ENCODE measurements at places on chromosomes 5 and 9. TPM values are rescaled to one million over a fixed set of nuclear protein-coding genes. Genes with fewer than 3 reads are reported as not detected.
A peak's percentile ranks its signal among the peaks of the same experiment; 100 is the strongest.

DNA sequence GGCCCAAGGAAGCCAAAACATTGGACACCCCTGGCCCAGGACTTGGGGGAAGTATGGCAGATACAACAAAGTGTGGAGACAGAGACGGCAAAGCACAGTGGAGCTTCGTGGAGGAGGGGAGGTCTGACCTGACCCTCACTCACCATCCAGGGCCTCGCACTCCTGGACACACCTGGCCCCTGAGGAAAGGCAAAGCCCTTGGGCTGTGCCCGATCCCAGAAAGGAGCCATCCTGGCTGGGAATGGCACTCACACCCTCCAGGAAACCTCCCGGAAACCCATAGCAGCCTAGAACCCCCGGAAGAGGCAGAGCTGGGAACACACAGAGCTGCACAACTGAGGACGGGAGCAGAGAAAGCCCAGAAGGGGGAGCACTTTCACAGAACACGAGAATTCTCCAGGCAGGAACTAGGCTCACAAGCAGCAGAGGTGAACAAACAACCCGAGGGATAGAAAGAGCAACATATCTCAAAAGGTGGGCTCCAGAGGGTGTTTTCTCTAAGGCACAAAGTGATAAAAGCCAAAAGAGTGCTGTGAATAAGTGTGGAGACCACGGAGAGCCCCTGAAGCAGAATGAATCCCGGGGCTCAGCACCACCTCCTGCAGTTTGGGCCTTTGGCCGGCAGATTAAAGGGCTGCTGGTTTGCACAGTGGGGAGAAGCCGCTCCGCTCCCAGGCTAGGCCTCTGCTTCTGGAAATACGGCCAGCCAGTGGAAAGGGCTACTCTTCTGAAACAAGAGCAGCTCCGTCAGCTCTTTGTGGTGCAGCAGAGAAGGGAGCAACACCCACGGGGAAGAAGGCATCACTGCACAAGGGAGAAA is 108.2 kb downstream of the UBE2R2 start:
- DNase-seq: peak; percentile 62

- no peak for DNase-seq
Observed at GRCh38 chr5:41112486-41113455, 41.6 kb upstream of the MROH2B start.

DNA sequence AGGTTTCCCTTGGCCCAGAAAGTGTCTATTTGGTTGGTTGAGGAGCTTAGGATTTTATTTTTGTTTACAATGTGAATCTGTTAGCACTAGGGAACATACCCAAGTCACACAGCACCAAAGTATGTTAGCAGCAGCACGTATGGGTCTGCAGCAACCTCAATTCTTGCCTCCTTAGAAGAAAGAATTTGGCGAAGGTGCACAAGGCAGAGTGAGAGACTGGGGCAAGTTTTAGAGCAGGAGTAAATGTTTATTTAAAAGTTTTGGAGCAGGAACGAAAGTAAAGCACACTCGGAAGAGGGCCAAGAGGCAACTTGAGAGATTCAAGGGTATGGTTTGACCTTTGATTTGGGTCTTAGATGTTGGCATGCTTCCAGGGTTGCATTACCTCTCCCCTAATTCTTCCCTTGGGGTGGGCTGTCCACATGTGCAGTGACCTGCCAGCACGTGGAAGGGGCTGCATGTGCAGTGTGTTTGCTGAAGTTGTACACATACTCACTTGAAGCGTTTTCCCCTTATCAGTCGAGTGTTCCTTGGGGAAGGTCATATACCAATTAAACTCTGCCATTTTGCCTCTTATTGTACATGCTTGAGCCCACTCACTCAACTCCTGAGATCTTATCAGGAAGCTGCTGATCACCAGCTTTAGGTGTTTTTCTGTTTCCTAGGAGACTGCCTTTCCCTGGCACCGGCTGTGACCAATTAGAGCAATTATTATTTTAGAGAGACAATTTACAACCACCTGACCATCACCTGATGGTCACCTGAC is 64.9 kb upstream of the SHC3 start:
- no peak for DNase-seq

DNA sequence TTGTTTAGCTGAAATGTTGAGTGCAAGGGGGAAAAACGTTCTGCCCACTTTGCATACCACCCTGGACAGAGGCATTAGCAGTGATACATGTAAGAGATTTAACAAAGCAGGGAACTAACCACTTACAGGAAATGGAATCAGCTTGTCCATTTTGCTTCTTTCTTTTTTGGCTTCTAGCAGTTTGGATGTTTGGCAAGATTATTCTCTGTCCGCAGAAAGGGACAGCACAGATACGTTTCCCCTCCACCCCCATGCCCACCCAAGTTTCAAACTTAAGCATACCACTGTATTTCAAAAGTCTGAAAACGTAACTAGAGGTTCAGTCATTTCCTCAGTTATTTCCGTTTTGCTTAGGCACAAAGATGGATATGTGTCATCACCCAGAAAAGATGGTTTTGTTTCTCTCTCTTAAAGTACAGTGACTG is 118.4 kb downstream of the GDNF start:
- DNase-seq: peak; percentile 39

GRCh38 chr5:135439231-135440205 is 7.6 kb downstream of the DCANP1 start:
- DNase-seq: no peak

- DNase-seq: peak; percentile 49
Observed at GRCh38 chr9:130265431-130266235, at the start of gene HMCN2. TSS of gene HMCN2 (plus strand) at chr9:130265760. CDS start at chr9:130265879, 119 bp downstream.

DNA sequence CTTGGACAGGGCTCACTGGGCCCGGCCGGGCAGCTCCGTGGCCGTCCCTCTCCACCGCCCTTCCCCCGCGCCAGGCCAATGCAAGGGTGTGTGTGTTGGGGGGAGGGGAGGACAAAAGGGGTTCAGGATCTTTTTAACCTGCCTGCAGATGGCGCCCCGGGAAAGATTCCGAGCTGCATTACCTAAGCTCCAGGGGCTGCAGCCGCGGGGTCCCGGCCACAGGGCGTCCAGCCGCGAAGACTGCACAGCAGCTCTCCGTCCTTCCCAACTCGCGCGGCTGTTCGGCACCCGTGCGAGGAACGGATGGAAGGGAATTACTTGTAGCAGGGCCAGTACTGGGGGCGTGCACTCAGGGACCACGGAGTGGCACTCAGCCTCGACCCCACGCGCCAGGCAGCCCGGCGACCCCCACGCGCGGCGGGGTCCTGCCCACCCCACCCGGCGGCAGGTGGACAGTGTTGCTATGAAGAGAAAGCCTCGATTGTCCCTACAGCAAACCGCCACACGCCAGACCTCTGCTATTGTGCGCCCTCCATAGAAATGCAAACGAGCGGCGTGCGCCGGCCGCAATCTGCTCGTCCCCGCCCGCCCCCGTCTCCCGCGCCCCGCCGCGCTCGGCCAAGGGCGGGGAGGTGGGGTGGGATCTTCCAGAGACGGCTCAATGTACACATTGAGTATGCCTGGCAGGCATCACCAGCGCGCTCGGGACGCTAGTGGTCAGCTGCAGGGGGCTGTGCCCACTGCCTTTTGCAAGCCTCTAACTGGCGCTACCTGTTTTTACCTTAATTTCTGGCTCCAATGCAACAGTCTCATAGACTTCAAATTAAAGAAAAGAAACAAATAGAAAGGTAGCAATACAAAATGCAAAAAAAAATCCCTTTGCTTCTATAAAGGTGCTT is 796 bp upstream of the GADD45G start:
- peak; percentile 82 for DNase-seq

DNA sequence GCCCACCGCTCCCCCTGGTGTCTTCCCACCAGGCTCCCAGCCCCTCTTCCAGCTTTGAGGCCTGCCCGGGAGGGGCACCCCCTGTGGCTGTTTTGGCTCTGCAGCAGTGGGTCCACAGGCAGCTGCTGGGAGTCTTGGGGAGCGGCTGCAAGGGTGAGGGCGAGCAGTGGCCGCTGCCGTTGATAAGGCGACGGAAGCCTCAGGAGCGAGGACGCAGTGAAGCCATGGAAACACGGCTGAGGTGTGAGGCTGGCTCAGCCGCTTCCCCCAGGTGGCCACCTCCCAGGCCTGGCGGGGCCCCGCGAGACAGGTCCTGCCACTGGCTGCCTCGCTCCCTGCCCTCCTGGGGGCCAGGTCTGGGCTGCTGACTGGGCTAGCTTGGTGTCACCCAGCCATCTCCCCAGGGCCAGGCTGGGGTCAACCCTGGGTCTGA is 41.5 kb downstream of the CXXC5 start:
- peak; percentile 69 for DNase-seq

- DNase-seq: no peak
Observed at GRCh38 chr5:151351671-151352070, 4.3 kb upstream of the SLC36A2 start.

DNA sequence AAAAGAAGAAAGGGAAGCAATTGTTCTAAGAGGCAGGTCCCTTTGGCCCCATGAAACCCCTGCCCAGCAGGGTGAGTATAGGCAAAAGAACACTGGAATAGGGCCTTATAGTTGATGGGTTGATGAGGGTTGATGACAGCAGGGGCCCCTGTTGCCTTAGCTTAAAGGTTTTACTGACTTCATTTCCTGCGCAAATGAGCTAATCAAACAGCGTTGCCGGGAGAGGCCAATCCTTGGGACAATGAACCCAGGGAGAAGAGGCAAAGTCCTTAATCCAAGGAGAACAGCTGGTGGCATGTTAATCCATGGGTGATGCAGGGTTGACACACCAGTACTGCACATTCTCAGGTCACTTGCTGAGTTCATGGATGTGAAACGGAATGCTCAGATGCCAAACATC is 22.0 kb upstream of the EPB41L4B start:
- DNase-seq: no peak

GRCh38 chr5:53100606-53101005 is 9.0 kb downstream of the MOCS2 start:
- no peak for DNase-seq

GRCh38 chr9:108859459-108860114 is 2.5 kb upstream of the ACTL7A start:
- DNase-seq: no peak

DNA sequence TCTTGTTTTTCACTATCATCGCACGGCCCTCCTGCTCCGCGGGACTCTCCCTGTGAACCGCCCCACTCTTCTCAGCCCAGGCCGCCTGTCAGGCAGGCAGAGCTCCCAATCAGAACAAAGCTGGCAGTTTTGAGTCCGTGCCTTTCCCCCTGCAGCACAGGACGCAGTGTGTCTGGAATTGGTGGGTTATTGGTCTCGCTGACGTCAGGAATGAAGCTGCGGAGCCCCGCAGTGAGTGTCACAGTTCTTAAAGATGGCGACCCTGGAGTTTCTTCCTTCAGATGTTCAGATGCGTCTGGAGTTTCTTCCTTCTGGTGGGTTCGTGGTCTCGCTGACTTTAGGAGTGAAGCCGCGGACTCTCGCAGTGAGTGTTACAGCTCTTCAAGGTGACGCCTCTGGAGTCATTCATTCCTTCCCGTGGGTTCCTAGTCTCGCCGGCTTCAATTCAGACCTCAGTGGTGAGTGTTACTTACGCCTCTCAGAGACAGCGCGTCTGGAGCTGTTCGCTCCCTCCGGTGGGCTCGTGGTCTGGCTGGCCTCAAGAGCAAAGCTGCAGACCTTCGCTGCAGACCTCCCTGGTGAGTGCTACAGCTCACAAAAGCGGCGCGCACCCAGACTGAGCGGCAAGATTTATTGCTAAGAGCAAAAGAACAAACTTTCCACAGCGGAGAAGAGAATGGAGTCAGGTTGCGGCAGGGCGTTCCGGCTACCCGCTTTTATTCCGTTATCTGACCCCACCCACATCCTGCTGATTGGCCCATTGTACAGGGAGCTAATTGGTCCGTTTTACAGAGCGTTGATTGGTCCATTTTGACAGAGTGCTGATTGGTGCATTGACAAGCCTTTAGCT is 7.4 kb downstream of the ZDHHC11B start:
- no peak for DNase-seq

NHP2 gene
- total RNA-seq: 634 TPM

All from Daoy (cell line).